HFF-Myc (cell line): ENCODE measurements at places on chromosomes 4 and X.

DNA sequence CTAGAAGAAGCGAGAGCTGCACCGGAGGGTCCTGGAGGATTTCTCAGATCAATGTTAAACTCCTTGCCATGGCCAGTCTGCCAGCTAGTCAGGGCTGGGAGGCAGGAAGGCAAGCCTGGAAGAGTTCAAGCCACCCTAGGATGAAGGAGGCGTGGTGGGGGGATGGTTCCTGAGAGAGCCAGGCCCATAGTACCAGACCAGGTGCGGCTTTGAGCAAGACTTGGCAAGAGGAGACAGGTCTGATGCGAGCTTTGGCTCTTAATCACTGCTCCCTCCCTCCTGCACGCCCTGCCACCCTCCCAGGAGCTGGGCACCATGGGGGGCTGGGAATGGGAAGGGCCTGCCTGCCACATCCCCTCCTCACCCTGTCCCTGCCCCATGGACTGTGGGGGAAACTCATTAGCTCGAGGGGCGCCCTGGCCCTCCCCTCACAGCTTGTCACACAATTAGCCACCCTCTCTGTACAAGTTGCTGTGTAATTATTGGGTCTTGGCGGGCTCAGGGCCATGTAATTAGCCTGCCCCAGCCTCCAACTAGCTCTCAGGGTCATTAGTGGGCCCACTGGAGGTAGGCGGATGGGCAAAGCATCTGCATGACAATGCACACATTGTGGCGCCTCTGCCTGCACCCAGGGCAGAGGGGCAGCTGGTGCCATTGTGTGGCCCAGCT, 50.3 kb downstream of the EFNB1 start:
- no peak for DNase-seq

GRCh38 chr4:183550345-183551093, 45.7 kb downstream of the ING2 start:
- DNase-seq, result no peak

GRCh38 chrX:115957862-115958490, 212.6 kb upstream of the AGTR2 start:
- no peak for DNase-seq

GRCh38 chr4:94726524-94727123, 31.1 kb upstream of the BMPR1B start:
- no peak for DNase-seq

DNA sequence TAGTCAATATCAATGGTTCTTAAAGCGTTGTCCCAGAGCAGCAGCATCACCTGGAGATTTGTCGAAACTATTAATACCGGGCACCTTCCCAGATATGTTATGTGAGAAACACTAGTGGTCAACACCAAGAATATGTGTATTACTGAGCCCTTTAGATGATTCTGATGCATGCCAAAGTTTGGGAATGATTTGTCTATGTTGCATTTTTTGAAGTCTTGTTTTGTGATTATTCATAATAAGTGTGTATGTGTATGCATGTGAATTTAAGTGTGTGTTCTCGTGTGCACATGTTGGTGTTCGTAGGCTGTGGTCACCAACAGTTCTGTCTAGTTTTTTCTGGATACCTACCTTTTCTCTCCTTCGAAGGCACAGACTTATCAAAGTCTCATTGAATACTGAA, 749.4 kb downstream of the GRID2 start:
- no peak for DNase-seq

DNA sequence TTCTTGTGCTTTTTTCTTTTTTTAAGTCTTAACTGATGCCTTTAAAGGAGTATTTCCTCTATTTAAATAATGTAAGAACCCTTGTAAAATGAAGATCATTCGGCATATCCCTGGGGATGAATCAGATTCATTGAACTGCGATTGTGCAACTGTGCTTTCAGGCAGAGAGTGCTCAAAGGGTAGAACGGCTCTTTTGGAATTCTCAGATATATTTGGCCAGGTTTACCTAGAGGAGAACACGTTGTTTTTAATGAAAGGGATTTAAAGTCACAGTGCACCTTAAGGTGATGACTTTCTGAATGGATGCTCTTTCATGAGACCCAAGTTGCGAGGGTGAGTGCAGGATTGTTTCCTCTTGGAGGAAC, 51.6 kb upstream of the ELOVL6 start:
- no peak for DNase-seq

DNA sequence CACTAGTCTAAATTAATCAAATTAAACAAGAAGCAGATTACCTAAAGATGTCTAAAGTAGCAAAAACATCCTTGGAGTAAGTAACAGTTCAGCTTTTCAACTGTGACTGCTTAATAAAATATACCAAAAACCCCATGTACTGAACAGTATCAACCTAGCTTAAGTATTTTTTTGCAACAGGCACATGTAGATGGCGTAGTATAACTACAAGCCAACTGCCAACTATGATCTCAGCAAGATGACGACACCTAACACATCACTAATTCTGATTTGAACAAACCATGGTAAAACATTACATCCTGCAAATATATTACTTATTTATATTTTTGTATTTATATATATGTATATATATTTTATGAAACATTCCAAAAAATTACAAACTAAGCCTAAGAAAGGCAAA, 24.5 kb downstream of the DHX15 start:
- no peak for DNase-seq

GRCh38 chr4:81808011-81808672, 336.4 kb upstream of the RASGEF1B start:
- no peak for DNase-seq

DNA sequence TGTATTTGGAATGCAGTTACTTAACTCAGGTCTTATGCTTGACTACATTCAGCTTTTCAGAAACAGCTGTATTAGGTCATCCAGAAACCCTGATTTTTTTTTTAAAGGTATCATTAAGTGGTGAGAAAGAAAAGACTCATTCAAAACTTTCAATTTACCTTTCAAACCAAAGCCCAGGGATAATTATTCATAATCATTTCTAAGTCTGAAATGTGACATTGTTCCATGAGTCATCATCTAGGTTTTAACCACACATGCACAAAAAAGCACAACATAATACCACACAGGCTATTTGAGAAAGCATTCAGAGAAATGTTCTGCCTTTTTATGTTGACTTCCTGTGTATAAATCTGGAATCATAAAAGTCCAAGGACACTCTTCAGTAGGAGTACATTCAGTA, 288.2 kb downstream of the IL1RAPL2 start:
- no peak for DNase-seq

DNA sequence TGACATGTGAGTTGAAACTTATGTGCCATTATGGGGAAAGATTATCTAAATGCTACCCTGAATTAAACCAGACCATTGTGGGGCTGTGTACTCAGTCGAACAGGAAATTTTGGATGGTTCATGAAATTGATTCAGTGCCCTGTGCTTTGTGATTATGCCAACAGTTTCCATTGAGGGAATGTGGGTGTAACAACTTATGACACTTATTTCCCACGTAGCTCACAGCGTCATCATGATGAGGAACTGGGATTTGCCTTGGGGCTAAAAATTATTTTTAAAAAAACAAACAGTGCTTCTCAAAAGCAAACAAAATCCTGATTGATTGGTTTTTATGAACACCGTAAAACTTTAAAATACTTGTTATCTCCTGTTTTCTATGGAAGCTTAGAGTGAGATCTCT, 8.3 kb upstream of the CLTRN start:
- no peak for DNase-seq

DNA sequence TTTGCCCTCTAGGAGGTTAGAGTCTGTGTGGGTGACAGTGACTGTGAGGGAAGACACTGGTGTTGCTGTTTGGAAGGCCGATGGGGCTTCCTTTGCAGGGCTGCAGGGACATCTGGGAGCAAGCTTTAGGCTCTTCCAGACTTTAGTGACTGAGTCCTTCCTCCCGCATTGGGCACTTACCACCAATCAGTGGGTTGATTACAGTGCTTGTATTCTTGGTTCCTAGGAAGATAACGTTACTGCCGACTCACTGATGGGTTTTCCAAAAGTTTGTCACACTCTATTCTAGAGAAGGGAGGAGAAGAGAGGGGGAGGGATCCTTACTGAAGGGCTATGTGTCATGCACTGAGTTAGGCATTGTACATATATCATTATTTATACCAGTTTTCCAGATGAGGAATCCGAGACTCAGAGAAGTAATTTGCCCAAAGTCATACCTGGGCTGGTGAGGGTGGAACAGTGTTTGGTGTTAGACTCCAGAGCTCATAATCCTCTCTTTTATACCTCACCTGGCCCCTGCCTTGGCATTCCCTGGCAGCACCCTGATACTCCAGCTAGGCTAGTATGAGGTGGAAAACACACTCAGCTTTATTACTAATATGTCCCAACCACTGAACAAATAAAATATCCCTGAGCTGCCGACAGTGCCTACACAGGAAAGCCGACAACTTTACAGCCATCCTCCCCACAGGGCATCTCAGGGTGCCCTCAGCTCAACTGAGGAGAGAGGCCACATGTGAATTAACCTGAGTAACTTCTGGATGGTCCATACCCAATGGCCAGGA, 3.8 kb downstream of the CHST7 start:
- DNase-seq, result no peak

DNA sequence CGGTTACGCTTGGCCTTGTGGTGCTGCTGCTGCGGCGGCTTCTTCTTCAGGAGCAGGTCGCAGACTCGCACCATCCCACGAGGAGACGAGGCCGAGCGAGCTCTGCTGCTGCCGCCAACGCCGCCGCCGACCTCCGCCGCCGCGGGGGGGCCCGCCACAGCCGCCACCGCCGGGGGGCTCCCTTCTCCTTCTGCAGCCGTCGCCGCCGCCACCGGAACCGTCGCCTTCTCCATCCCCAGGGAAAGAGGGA, 237 bp downstream of the ANKRD17 start:
- DNase-seq, result no peak

DNA sequence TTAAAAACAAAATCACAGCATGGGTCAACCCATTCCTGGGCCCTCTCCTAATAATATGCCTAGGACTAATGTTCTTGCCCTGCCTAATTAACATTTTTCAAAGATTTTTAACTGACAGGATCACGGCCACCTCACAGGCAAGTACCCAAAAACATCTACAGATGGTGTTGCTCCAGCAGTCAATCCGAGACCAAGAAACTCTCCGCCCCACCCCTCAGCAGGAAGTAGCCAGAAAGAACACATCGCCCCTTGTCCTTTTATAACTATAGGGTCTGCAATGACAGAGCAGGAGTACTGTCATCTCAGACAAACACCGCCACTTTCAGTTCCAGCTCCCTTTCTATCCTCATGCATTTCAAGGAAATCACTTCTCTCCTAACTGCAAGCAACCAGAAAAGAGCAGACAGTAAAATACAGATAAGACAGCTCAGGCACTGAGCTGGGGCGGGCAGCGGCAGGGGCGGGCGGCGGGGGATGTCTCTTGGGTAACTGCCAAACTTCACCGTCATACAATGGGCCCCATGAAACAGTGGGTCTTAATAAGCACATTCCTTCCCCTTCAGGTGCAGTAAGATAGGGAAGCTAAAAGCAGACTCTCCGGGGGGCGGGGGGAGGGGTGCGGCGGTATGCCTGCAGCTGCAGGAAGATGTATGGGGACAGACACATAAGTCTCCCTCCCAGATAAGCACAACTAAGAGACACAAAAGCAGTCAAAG, 67.4 kb downstream of the ZNF182 start:
- DNase-seq, result no peak

- DNase-seq, result no peak
These were observed 45.7 kb upstream of the AGA start for GRCh38 chr4:177487977-177488376.

GRCh38 chr4:86910820-86911684, 18.8 kb upstream of the C4orf36 start:
- DNase-seq, result no peak

GRCh38 chr4:151143811-151144210, 44.4 kb downstream of the RPS3A start:
- no peak for DNase-seq

DNA sequence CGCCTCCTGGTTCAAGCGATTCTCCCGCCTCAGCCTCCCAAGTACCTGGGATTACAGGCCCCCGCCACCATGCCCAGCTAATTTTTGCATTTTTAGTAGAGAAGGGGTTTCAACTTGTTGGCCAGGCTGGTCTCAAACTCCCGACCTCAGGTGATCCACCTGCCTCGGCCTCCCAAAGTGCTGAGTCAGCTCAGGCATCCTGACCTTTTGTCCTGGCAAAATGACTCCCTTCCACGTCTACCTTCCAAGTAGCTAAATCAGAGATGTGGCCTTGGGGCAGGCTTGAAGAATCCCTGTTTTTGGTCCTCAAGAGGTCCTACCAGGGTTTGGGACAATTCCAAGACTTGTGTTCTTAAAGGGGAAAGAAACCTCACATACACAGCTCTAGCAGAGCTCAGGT, 12.8 kb downstream of the AFAP1 start:
- no peak for DNase-seq

GRCh38 chr4:184384056-184384809, 90.1 kb downstream of the IRF2 start:
- DNase-seq, result peak; percentile 73

DNA sequence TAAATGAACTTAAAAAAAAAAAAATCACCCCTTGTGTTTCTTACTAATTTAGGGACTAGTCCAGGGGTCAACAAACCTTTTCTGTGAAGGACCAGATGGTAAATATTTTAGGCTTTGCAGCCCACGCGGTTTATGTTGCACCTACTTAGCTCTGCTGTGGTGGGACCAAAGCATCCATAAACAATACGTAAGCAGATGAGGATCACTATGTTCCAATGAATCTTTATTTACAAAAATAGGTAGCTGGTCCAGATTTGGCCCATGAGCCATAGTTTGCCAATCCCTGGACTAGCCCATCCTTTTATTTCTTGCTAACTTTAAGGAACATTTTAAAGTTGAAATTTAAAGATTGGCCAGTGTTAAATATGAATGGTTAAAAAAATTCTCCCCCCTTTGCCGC, 95.3 kb downstream of the AFF1 start:
- no peak for DNase-seq

GRCh38 chr4:6001680-6002491, 16.3 kb downstream of the C4orf50 start:
- DNase-seq, result no peak

GRCh38 chrX:30568136-30568535, 9.4 kb downstream of the TASL start:
- DNase-seq, result peak; percentile 19

DNA sequence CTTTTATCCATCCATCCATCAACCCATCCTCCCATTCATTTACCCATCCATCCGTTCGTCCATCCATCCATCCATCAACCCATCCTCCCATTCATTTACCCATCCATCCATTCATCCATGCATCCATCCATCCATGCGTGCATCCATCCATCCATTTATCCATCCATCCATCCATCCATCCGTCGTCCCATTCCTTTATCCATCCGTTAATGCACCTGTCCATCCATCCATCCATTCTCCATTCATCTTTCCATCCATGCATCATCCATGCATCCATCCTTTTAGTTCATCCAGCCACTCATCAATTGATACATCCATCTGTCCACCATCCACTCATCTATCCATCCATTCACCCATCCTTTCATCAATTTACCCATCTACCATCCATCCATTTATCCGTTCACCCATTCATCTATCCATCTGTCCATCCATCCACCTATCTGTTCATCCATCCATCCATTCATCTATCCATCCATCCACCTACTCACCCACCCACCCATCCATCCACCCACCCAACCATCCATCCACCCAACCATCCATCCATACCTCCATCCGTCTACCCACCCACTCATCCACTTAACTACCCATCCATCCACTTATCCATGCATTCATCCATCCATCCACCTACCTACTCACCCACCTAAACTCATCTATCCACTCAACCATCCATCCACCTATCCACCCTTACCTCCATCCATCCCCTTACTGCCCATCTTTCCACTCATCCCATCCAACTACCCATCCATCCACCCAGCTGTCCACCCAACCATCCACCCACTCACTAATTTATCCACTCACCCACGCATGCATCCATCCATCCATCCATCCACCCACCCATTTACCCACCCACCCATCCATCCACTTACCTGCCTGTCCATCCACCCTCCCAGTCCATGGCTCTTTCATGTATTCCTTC, 9.6 kb downstream of the CD99 start:
- no peak for DNase-seq
